ENCODE measurements at places on chromosomes 4 and X.

DNA sequence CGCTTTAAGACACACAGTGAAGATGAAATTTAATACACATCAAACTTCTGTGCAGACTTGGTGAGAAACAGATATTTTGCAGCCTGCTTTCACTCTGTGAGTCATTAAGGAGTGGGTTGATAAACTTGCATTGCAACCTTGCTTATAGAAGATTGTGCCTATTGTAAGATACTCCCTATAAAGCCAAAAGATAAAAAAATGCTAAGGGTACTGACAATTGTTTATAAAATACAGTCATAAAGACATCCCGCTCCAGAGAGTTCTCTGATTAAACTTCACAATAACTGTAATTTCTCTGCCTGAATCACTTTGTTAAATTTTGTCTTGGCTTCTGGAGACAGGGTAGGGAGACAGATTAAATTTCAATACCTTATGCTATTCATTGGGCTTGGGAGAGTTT, 49.1 kb downstream of the GALNT7 start:
- no peak for DNase-seq
- no peaks in the 10 kb centered on the region for H3K27me3 ChIP-seq
- no peak overlapping the region for H3K27ac ChIP-seq
- H3K36me3 ChIP-seq: no peaks in the 10 kb centered on the region
- H3K4me1 ChIP-seq: peaks cover 23% of the 10 kb centered on the region

DNA sequence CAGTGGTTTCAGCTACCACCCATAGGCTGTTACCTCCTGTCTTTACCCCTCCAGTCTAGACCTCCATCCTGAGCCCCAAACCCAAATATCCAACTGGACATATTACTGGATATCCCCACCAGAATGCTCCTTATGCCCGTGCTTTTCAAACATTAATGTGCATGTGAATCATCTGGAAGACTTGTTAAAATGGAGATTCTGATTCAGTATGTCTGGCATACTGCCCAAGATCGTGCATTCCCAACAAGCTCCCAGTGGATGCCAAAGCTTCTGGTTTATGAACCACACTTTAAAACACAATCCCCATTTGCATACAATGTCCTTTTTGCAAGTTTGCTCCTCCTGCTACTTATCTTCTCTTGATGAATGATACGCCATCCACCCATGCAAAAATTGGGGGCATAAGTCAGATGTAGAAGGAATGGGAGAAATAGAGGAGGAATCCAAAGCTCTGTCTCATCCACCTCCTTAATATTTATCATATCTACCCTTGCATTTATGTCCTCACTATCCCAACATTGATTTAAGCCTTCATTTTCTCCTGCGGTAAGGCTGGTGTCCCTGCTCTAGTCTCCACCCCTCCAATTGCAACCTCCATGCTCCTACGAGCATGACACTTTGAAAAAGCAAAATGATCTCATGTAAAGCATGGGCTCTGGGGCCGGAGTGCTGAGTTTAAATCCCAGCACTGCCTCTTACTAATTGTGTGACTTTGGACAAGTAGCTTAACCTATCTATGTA, 7.4 kb upstream of the PGRMC1 start:
- H3K27ac ChIP-seq: no peak overlapping the region
- no peaks in the 10 kb centered on the region for H3K27me3 ChIP-seq
- DNase-seq: no peak
- no peaks in the 10 kb centered on the region for H3K4me1 ChIP-seq
- H3K36me3 ChIP-seq: no peaks in the 10 kb centered on the region

DNA sequence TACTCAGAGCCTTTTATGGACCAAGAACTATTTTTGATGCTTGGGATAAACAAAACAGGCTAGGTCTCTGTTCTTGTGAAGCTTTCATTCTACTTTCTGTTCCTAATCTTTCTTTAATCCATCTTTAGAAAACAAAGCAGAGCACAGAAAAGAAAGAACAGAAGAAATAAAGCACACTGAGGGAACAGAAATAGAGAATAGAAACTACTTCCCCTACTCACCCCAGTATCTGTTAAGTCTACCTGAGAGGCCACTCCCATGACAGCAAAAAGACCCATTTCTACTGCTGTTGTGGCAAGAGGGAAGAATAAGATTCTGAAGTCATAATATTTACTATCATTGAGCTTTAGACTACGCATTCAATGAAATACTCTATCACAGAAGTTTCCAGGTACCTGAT, 9.2 kb downstream of the RFC1 start:
- no peak overlapping the region for H3K27ac ChIP-seq
- H3K4me3 ChIP-seq: no peak overlapping the region
- no peaks in the 10 kb centered on the region for H3K27me3 ChIP-seq
- peaks cover 50% of the 10 kb centered on the region for H3K4me1 ChIP-seq

DNA sequence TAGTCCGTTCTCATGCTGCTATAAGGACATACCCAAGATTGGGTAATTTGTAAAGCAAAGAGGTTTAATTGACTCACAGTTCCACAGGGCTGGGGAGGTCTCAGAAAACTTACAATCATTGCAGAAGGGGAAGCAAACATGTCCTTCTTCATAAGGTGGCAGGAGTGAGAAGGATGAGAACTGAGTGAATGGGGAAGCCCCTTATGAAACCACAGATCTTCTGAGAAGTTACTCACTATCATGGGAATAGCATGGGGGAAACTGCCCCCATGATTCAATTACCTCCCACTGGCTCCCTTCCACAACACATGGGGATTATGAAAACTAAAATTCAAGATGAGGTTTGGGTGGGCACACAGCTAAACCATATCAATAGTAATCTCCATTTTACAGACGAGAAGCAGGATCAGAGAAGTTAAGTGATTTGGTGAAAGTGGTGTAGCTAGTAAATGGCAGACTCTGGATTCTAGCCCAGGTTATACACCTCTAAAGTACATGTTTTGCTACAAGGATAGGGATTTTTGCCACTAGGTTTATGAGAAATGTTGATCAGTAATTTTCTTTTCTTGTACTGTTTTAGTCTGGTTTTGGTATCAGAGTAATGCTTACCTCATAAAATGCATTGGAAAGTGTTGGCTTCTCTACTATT, 47.3 kb upstream of the C1GALT1C1 start:
- H3K4me1 ChIP-seq: no peaks in the 10 kb centered on the region
- DNase-seq: no peak
- H3K27me3 ChIP-seq: no peaks in the 10 kb centered on the region
- H3K4me3 ChIP-seq: no peak overlapping the region
- no peak overlapping the region for H3K27ac ChIP-seq
- no peaks in the 10 kb centered on the region for H3K36me3 ChIP-seq

- H3K27me3 ChIP-seq: no peaks in the 10 kb centered on the region
- no peaks in the 10 kb centered on the region for H3K4me1 ChIP-seq
- no peak overlapping the region for H3K27ac ChIP-seq
- H3K4me3 ChIP-seq: no peak overlapping the region
- no peak for DNase-seq
- H3K36me3 ChIP-seq: no peaks in the 10 kb centered on the region
Measured at GRCh38 chr4:15695240-15695699, 7.6 kb upstream of the BST1 start.

GRCh38 chr4:113189546-113189945, 140.1 kb downstream of the ANK2 start:
- H3K27me3 ChIP-seq: no peaks in the 10 kb centered on the region
- H3K27ac ChIP-seq: no peak overlapping the region
- H3K4me3 ChIP-seq: no peak overlapping the region
- H3K4me1 ChIP-seq: no peaks in the 10 kb centered on the region
- no peaks in the 10 kb centered on the region for H3K36me3 ChIP-seq
- DNase-seq: no peak

- no peak overlapping the region for H3K27ac ChIP-seq
- no peak overlapping the region for H3K4me3 ChIP-seq
- H3K27me3 ChIP-seq: peaks cover 2% of the 10 kb centered on the region
- DNase-seq: no peak
Measured at GRCh38 chrX:136759968-136760367, 20.8 kb downstream of the ARHGEF6 start.

Data from stomach (tissue), 19 donors.